CD4-positive, alpha-beta T cell treated with Interleukin-15 for 4 hours (primary cell): ENCODE measurements at places on chromosomes 12 and 14.

- no peak for DNase-seq
Observed at GRCh38 chr12:106113042-106113441, 25.7 kb downstream of the NUAK1 start.

- peak; percentile 27 for DNase-seq
Observed at GRCh38 chr12:113961921-113962710, 4.0 kb downstream of the RBM19 start.

DNA sequence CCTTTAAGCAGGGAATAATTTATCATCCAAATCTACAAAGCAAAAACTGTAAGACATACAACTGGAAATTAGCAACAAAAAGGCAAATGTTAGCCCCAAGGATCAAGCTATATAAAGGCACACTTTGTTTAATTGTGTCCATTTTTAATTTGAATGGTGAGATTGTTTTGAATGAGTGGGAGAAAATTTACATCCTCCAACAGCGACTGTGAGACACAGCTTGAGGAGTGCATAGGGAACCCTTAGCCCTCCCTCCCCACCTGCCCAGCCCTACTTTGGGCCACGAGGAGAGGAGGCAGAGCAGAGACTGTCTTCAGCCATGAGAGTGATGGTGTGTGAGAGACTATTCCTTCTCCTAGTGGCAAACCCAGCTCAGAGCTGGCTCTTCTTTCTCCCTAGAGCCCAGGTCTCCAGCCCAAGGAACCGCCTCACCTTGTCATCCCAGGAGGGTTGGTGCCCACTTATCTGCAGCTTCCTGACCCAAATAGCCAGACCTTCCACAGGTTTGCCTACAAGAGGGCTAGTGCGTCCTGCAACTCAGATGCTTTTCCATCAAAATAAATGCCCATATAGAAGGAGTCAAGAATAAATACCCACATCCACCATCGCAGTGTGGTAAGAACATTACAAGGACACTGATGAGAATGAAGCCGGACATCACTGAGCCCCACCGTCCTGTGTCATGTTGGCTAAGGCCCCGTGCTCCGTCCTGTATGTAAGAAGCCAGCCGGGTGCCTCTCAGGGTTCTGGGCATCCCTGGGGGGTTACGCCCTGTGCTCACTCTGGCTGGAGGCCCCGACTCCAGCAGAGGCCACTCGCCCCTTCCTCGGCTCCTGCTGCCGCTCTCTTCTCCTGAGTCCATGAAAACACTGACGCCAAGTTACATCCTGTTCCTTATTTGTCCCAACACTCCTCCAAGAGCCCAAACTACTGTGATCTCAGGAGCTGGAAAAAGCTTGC lies 36.4 kb upstream of the C14orf180 start:
- no peak for DNase-seq

DNA sequence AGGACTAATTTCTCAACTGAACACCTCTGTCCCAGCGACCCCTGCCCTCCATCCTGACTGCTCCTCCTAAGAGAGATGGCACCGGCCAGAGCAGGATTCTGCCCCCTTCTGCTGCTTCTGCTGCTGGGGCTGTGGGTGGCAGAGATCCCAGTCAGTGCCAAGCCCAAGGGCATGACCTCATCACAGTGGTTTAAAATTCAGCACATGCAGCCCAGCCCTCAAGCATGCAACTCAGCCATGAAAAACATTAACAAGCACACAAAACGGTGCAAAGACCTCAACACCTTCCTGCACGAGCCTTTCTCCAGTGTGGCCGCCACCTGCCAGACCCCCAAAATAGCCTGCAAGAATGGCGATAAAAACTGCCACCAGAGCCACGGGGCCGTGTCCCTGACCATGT lies 756 bp downstream of the RNASE7 start:
- DNase-seq, result no peak

- DNase-seq, result no peak
Observed at GRCh38 chr14:64541972-64542835, 1.7 kb downstream of the HSPA2 start.

- DNase-seq, result no peak
Observed at GRCh38 chr14:56482310-56482911, 97.2 kb upstream of the TMEM260 start.

DNA sequence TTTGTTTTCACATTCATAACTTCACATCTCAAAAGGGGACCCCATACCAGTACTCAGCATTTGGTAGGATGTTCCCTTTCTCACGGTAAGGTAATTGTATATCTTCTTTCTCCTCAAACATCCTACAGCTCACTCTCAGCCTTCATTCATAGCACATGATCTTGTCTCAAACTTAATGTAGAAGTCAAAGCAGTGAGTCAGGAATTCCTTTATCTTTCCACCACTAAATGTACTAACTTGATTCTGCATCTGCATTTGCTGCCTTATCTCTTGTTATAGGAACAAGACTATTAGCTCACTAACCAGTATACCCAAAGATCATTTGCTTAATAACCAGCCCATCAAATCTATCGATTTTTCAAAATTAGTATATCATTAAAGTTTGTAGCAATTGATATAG lies 22.9 kb downstream of the CPSF2 start:
- no peak for DNase-seq

DNA sequence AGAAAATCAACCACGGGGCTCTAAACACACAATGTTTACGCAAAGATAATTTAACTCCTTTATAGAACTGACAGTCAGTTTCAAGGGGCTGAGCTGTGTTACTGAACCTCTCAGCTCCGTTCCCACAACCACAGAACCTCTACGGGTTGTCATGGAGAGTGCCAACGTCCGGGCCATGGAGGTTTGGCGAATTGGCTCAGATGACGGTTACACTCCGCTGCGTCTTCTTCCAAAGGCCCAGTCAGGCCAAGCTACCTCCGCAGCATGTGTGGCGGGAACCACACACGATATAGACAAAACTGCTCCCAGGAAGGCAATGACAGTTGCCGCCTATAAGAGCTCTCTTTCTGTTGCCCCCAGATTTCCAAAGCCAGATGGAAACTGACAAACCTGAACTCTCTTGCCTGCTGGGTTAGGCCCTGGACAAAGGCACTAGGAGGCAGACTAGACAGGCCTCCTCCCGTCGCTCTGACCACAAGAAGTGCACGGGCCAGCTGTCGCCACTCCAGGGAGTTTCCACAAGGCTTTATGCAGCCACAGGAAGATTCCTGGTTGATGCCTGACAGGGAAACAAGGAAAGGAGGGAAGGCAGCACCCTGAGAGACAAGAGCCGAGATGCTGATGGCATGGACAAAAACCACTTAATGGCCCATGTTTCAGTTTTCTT lies 30.3 kb downstream of the CCDC88C start:
- no peak for DNase-seq

GRCh38 chr14:30573966-30574365 lies 15.0 kb downstream of the G2E3 start:
- no peak for DNase-seq

- DNase-seq, result no peak
Observed at GRCh38 chr12:120368789-120369602, at the start of gene MSI1. Gene MSI1, minus strand, starts transcription at chr12:120369164. Its CDS starts 73 bp downstream, at chr12:120369091.

- no peak for DNase-seq
Observed at GRCh38 chr14:65131301-65131701, 29.0 kb upstream of the MAX start.

- no peak for DNase-seq
Observed at GRCh38 chr14:104650981-104651875, 38.2 kb upstream of the INF2 start.

GRCh38 chr14:40410708-40411107 lies 978.5 kb upstream of the FBXO33 start:
- DNase-seq, result no peak

GRCh38 chr12:81205416-81205815 lies 127.5 kb downstream of the ACSS3 start:
- DNase-seq, result no peak

- DNase-seq, result no peak
Observed at GRCh38 chr14:45867046-45867894, 614.3 kb upstream of the MIS18BP1 start.

GRCh38 chr12:49538510-49539403 lies at the start of gene KCNH3:
Gene KCNH3, plus strand, starts transcription at chr12:49539030. Its CDS starts 387 bp downstream, at chr12:49539417.
- DNase-seq, result peak; percentile 92

DNA sequence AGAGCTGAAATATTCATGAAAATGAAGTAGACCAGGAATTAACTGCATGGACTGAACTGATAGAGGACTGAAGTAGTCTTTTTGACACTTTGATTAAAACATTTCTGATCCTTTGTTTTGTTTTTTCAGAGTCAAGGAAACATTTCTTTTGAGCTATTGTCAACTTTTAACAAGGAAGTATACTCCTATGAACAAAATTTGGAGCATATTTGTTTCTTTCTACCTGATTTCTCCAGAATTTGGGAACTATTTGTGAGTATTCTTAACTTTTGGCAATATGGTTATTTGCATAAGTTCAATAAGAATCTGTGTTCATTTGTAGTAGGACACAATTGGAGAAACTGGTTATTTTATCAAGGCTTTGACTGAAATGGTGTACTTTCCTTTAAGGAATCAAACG lies 71.3 kb upstream of the HECTD1 start:
- no peak for DNase-seq

DNA sequence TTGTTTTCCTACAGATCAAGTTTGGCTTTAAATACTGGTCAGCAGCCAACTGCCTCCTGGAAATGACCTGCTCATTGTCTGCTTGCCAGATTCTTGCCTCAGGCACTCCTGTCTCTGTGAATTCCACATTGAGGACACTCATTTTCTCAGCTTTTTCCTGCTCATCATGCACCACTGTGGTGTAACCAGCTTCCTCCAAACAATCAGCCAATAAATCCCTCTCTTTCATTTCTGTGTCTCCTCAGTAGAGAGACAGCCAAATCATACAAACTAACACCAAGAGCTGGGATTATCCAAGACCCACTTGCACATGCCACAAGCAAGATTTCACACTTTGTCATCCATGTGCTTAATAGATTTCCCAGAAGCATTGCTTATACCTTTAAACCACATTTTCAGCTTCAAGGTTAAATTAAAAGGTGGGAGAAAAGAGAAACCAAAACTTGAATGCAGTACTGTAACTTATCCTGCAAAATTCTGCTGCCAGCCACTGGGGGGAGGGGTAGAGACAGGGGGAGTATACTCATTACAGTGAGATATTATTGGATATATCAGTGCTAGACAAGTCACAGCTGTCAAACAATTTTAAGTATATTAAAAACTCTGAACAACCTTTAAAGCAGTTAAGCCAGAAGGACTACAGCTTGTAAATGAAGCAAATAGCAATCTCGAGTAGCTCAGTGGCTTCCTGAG lies 105.0 kb downstream of the PPP2R5E start:
- peak; percentile 37 for DNase-seq

DNA sequence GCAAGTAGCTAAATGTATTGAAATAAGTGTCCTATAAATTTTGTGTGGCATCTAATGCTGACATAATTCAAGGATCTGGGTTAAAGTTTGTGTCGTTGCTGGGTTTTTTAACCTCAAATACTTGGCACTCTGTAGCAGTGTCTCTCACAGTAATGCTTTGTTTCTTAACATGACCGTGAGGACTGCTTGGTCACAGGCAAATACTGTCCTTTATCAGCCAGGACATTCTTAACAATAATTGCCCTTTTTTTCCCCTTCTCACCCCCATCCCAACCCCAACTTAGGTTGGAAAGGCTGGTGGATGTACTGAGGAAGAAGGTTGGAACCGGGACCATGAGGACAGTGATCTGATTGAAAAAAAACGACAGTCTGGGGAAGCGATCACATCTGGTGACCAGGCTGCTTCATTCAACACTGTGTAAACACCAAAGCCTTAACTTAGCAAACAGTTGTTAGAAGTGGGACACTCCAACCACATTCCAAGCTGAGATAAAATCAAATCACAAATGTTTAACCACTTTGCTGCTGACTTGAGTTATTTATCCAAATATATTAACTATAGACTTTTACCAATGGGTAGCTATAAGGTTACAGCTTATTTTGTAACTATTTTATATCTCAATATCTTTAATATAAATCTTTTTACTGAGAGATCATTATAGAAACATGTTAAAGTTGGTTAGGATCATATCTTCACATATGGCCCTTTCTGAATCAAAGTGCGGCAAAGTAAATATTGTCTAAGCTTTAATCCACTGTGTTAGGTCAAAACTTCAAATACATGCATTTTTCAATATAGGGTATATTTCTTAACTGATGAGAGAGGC lies 48.2 kb downstream of the FOXA1 start:
- no peak for DNase-seq

GRCh38 chr14:93832665-93833064 lies 44.4 kb upstream of the PRIMA1 start:
- DNase-seq, result no peak
